Activated T-helper 17 cell treated with anti-CD3 and anti-CD28 coated beads, Interleukin-2, amount 50 U/mL, for 72 hours (primary cell): ENCODE measurements at places on chromosomes 1 and 21.

GRCh38 chr1:112264553-112264952, 131.5 kb upstream of the CTTNBP2NL start:
- ATAC-seq: no peak

DNA sequence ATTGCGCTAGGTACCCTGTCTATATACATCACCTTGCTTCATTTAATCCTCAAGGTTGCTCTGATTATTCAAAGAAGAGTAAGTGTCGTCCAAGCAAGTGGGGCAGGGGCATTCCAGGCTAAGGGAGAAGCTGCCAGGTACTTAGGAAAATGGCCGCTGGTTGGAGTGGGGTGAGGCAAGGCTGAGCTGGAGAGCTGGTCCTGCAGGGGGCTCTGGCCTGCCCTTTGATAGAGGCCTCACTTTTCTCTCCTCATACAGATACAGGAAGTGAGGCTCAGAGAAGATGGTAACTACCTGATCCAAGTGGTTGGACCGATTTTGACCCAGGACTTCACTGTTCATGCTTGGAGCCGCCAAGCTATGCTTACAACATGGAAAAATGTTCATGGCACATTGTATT, 86.9 kb upstream of the ZBTB40 start:
- no peak for ATAC-seq

DNA sequence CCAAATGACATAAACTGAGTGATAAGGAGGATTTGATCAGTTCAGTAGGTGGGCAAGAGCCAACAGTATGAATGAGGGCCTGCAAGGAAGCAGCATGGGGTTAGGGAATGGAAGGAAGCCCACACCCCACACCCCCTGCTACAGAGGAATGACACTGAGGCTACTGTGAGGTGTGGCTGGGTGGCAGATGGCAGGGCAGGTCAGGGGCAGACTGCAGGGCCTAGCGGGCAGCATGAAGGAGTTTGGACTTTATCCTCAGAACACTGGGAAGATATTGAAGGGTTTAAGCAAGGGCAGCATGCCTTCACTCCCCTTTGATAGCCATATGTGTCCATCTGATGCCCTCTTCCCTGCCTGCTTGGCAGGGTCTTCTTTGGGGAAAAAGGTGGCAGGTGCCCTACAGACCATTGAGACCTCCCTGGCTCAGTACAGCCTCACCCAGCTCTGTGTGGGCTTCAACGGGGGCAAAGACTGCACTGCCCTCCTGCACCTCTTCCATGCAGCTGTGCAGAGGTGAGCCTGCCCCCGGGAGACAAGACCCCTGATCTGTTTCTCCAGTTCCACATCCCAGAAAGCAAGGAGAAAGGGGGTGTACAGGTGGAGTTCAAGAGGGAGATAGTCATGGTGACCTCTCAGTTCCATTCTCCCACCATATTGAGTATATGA, 4.1 kb upstream of the LENEP start:
- ATAC-seq: no peak

DNA sequence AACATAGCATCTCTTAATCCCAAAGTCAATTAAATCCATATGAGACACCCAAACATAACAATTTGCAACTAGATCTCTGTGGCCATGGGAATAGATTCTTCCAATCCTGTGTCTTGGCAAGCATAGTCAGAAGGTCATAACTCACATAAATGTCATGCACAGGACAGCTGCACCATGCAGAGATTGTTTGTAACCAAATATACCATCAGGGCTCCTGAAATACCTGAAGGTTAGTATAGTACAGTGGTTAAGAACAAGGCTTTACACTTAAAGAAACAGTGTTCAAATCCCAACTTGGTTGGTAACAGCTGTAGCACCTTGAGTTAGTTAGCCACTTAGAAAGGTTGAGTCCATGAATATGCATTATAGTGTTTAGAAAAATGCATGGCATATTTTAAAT, 82.6 kb upstream of the CCDC190 start:
- no peak for ATAC-seq

GRCh38 chr1:194289569-194290266, 1103.3 kb upstream of the B3GALT2 start:
- peak; percentile 92 for ATAC-seq

GRCh38 chr1:150764617-150765101, 919 bp downstream of the CTSS start:
- peak; percentile 54 for ATAC-seq

DNA sequence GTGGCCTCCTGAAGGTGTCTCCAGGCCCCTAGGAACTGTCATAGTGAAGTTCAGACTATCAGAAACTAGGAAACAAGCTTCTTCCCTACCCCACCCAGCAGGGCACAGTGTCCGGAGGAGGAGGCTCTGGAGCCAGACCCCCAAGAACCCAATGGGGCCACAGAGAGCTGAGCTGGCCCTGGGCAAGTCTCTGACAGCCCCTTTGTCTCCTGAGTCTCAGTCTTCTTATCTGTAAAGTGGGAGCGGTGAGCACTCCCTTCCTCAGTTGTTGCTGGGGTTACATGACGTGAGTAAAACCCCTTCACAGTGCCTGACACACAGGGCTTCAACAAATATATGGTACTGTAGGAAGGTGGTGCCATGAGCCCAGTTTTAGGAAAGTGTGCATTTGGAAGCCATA, 675.8 kb downstream of the MATN1 start:
- ATAC-seq: no peak

DNA sequence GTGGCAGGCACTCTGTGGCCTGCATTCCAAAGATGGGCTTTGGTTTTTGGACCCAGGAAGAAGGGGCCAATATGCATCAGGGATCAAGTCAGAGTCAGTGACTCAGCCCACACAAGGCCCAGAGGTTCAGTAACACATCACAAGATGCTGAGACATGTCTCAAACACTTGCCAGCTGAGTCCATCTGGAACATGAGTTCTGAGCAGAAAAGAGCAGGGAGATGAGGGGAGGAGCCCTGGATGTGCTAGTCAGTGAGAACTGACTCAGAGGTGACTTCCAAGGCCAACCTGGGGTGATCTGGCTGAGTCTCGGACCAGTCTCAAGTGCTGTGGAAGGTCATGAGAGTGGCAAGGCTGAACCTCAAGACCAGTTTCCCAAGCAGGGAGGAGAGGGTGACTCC, 150.1 kb downstream of the CDC7 start:
- ATAC-seq: no peak

GRCh38 chr1:23303524-23303923, 40.6 kb downstream of the HNRNPR start:
- ATAC-seq: no peak

DNA sequence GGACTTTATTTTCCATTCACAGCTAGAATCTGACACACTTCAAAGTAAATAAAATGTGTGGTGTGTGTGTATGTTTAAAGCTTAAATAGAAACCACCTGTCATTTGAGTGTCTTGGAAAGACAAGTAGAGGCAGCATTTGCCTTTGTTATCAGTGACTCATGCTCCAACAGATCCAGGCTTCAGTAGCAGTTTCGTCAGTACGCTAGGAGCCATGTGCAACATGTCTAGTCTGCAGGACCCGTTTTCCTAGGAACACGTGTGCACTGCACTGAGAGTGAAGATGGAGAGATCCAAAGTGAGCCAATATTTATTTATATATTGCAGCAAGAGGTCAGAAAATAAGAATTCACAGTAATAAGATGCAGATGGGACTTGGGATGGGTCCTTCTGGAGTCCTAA, 41.8 kb downstream of the SGIP1 start:
- no peak for ATAC-seq

GRCh38 chr1:38246955-38247952, 200.7 kb upstream of the POU3F1 start:
- ATAC-seq: no peak

DNA sequence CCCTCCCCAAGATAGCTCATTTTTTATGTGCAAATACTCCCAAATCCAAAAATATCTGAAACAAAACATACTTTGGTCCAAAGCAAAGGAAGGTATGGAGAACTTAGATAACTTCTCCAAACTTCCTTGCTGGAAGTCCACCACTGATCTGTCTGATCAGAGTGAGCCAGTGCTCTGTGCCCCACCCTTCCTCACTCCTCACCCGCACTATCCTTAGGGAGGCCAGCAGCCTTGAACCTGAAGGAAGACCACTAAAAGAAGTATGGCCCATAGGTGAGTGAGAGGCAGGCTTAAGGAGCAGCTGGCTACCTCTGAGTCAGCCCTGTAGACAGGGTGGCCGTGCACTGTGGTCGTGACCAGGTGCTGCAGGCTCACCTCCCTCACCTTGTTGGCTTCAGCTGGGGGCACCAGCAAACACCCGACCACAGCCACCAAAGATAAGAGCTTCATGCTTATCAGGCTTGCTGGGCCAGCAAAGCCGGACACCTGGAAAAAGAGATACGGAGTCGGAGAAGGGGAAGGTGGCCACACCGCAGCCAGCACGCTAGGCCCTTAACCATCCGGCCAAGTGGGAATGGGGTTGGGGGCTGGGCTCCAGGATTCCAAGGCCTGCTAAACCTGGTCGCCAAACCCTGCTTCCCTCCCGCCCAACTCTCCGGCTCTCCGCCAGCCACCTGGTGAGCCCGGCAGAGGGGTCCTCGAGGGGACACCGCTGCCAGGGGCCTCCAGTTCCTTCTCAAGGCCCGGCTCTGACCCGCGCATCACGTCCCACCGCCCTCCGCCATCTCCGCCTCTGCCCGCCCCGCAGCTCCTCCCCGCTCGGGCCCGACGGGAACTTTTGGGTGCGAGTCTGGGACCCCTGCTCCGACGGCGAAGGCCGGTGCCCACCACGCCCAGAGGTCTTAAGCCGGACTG, 543 bp downstream of the TMEM9 start:
- ATAC-seq: peak; percentile 84

DNA sequence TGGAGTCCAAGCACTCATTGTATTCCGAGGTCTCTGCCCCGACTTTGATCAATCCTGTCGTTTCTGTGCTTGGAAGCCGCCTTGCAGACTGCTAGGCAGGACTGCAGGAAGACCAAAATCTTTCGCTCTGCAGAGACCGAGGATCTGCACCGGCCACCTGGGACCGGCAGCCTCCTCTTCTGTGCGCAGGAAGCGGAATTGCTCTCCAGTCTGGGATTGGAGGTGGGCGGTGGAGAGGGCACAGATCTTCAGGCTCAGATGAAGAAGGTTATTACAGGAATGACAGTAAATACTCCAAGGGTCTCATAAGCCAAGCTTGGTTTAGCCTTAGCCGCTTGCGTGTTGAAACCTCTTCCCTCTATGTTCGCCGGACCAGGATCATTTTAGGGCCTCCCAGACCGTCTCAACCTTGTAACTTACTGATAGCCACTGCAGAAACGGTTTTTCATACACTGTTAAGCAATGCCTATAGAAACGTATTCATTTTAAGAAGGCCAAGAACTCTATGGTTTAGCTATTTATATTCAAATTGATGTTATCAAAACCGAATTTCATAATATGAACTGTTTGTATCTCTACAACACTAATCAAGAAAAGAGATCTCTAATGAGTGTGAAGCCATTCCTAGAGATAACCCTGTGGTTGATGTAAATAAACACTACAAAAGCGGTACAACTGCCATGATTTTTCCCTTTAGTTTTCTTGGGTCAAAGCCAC, 1.1 kb downstream of the MIA3 start:
- no peak for ATAC-seq

GRCh38 chr1:193104502-193104906, 710 bp downstream of the GLRX2 start:
- peak; percentile 50 for ATAC-seq

GRCh38 chr1:246564839-246565750, 966 bp downstream of the TFB2M start:
- no peak for ATAC-seq

- ATAC-seq: no peak
These were observed 118.9 kb upstream of the SYT6 start for GRCh38 chr1:114272593-114272992.

DNA sequence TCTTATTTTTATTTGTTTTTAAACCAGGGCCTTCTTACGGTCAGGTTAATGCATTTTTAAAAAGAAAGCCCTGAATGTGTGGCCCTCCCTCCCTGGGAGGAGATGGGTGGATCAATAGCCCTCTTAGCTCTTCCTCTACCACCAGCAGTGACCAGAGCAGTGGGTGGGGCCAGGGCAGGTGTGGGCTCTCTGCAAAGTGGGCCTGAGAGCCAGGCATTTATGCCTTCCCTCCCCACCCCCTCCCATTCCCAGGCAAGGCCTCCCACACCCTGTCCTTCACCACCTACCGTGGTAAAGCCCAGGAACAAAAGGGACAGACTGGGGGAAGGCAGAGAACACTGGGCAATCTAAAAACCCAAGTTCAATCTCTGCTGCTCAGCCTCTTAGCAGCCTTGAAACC, 63.9 kb downstream of the SSBP3 start:
- ATAC-seq: no peak

DNA sequence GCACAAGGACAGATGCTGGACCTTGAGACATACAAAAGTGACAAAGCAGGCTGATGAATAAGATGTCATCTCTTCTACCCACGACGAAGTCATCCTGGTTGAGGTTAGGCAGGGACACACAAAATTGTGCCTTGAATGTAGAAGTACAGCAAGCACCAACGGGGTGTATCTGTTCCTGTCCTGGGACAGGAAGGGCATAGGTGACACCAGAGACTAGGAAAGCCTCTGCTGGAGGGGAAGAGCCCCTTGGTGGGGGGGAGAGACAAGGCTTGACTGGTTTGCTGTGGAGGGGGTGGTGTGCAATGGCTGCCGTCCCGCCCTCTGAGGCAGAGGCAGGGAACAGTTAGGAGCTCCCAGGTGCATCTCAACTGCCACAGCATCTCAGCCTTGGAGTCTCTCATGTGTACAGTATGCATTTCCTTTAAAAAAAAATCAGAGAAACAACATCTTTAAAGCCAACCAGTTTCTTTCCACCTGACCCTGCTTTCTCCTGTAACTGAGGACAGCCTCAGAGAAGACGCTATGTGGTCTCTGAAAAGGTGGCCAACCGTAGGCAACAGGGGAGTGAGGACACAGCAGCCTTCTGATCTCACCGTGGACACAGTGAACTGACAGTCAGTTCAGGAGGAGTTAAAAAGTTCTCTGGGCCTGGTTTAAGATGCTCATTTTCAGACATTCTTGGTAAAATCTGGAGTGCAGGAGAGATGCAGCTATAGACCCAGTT, 17.7 kb upstream of the GFI1 start:
- peak; percentile 43 for ATAC-seq

DNA sequence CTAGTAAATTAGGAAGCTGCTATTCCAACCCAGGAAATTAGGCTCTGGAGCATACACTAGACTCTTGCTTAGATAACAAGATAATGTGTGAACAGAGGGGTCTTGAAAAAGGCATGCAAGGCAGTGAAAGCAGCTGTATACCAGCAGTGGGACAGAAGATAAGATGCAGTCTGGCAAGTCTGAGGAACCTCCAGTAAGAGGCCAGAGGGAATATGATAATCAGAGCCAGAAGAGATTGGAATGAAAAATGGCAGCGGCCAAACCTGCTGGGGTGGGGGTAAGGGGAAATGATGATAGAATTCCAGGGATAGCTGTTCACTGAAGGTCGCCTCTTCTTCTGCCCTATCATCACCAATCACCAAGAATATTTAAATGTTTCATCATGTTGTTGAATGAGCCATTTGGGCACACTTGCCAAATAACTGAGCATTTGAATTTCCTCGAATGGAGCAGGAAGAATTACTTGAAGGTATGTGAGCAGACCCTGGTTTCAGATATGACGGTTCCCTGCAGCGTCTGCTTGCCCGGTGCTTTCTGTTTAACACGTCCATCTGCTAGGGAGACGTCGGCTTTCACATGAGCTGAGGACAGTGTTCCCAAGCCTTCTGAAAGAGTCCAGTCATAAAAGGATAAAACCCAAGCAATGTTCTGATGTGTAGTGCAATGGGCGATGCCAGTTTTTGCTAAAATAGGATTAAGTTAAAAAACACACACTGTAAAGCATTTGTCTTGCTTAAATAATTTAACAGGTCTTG, 173.3 kb downstream of the RWDD3 start:
- ATAC-seq: no peak

GRCh38 chr1:112465122-112465521, 43.6 kb upstream of the WNT2B start:
- no peak for ATAC-seq

GRCh38 chr1:165603810-165604209, 27.2 kb upstream of the MGST3 start:
- no peak for ATAC-seq

- ATAC-seq: peak; percentile 73
These were observed 9.8 kb upstream of the SFN start for GRCh38 chr1:26853156-26853555.
